ENCODE measurements at places on chromosomes 12 and 14. TPM values are rescaled to one million over a fixed set of nuclear protein-coding genes. Genes with fewer than 3 reads are reported as not detected.

Gene ASB2
- 1.8 TPM for total RNA-seq

Gene HCAR1
- not detected for total RNA-seq

Gene TMEM121
- 6.6 TPM for total RNA-seq

Gene PLEKHD1
- total RNA-seq, result 0.18 TPM

Gene ALDH1L2
- total RNA-seq, result 0.47 TPM

Gene SLC10A1
- not detected for total RNA-seq

Gene TAS2R14
- total RNA-seq, result 3.5 TPM

Gene NANOG
- total RNA-seq, result not detected

Gene E2F7
- not detected for total RNA-seq

Gene NINJ2
- total RNA-seq, result 1.4 TPM

Gene INSM2
- total RNA-seq, result not detected

Gene MMP17
- total RNA-seq, result 0.62 TPM

Gene NPC2
- 40.9 TPM for total RNA-seq

GRCh38 chr14:72433511-72433910, 460.4 kb downstream of the DPF3 start:
- DNase-seq, result no peak
- H3K27me3 ChIP-seq, result no peaks in the 10 kb centered on the region
- H3K27ac ChIP-seq, result no peak overlapping the region
- H3K4me3 ChIP-seq, result no peak overlapping the region
- peaks cover 2% of the 10 kb centered on the region for H3K4me1 ChIP-seq
- H3K36me3 ChIP-seq, result no peaks in the 10 kb centered on the region

DNA sequence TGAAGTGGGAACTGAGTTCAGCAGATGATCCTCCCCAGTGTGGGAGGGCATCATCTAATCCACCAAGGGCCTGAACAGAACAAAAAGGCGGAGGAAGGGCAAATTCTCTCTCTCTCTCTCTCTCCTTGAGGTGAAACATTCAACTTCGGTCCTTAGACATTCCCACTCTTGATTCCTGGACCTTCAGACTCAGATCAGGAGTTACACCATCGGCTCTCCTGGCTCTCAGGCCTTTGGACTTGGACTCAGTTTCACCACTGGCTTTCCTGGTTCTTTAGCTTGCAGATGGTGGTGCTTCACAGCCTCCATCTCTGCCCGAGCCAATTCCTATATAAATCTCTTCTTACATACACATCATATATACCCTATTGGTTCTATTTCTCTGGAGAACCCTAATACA, 73.2 kb downstream of the SPPL3 start:
- no peak for DNase-seq
- H3K36me3 ChIP-seq, result no peaks in the 10 kb centered on the region
- H3K4me1 ChIP-seq, result peaks cover 84% of the 10 kb centered on the region
- no peaks in the 10 kb centered on the region for H3K27me3 ChIP-seq
- no peak overlapping the region for H3K27ac ChIP-seq

DNA sequence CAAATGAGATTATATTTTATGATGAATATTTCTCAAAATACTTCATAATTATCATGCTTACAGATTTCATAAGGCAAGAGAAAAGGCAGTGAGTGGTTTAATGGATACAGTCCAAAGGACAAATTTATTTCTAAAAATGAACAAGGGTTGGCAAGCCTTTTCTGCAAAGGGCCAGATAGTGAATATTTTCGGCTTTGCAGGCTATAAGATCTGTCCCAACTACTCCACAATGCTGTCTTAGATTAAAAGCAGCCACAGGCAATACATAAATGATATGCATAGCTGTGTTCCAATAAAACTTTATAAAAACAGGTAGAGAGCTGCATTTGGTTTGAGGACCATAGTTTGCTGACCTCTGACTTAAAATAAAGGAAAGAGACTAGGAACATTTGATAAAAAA, 42.9 kb upstream of the STK38L start:
- H3K36me3 ChIP-seq, result peaks cover 12% of the 10 kb centered on the region
- no peaks in the 10 kb centered on the region for H3K4me1 ChIP-seq
- no peaks in the 10 kb centered on the region for H3K27me3 ChIP-seq
- H3K4me3 ChIP-seq, result no peak overlapping the region
- H3K27ac ChIP-seq, result no peak overlapping the region
- no peak for DNase-seq

- no peaks in the 10 kb centered on the region for H3K4me1 ChIP-seq
- no peak overlapping the region for H3K4me3 ChIP-seq
- no peak overlapping the region for H3K27ac ChIP-seq
- H3K36me3 ChIP-seq, result no peaks in the 10 kb centered on the region
- H3K27me3 ChIP-seq, result peaks cover 2% of the 10 kb centered on the region
Measured at GRCh38 chr14:78683206-78683605, 513.0 kb downstream of the NRXN3 start.

DNA sequence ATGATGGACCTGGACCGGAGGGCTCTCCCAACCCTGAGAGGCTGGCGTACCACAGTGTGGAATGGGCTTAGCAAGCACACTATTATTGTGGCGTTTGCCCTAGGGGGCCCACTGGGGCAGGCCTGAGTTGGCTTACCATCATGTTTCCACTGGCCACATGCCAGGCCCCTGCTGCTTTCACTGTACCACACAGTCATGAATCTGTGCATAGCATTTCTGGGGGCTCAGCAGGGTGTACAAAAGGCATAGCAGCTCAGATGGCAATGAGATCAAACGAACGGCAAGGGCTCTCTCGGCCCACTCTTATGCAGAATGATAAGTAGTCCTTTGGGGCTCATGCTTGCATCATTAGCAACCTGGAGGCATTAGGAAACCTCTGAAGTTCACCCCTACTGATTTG, 137.0 kb upstream of the HIF1A start:
- DNase-seq, result no peak
- H3K27ac ChIP-seq, result peak overlapping the region; percentile 83
- no peaks in the 10 kb centered on the region for H3K36me3 ChIP-seq
- H3K4me3 ChIP-seq, result no peak overlapping the region
- no peaks in the 10 kb centered on the region for H3K27me3 ChIP-seq

DNA sequence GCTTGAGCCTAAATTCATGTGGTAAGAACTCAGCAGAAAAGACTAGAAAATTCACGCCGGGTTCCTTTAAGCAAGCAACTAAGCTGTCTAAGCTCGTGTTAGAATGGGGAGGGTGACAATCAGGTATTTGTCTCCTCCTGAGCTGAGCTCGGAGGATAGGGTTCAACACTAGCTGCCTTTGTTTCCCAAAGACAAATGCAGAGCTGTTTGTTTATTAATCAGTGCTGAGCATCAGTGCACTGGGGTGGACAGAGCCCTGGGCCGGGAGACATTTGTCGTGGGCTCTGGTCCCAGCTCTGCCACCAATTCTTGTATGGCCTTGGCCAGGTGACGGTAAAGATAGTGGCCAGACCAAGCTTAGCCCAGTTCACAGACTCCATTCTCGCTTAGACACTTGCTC, 43.7 kb downstream of the DEGS2 start:
- DNase-seq, result no peak
- H3K4me3 ChIP-seq, result no peak overlapping the region
- peaks cover 54% of the 10 kb centered on the region for H3K4me1 ChIP-seq
- H3K27ac ChIP-seq, result peak overlapping the region; percentile 25

DNA sequence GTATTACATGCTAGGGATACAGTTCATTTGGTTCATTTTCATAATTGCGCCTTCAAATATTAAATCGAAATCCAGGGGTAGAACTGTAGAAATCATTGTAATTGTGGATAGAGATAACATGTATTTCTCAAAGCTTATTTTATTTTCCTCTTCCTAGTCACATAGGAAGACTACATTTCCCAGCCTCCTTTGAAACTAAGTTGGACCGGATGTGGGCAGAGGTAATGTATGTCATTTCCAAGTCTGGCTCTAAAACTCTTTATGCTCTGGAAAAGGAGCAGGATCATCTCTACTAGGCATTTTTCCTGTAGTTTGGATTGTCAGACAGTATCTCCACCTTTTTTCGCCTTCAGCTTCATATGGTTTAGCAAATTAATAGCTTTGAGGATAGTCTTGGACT, 70.1 kb upstream of the CRY1 start:
- no peak overlapping the region for H3K4me3 ChIP-seq
- no peak overlapping the region for H3K27ac ChIP-seq
- no peak for DNase-seq
- H3K36me3 ChIP-seq, result no peaks in the 10 kb centered on the region
- peaks cover 2% of the 10 kb centered on the region for H3K4me1 ChIP-seq
- H3K27me3 ChIP-seq, result peaks cover 14% of the 10 kb centered on the region

DNA sequence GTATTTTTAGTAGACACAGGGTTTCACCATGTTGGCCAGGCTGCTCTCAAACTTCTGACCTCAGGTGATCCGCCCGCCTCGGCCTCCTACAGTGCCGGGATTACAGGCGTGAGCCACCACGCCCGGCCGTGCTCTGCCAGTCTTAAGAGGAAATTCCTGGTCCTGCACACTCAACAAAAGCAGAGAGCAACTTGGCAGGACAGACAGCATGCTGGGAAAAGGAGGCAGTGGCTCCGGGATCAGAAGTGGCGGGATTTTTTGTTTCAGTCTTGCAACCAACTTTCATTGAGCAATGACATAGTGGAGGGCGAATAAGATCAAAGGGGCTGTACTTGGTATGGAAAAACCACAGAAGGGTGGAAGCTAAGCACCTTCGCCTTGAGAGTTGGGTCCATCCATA, 2.1 kb downstream of the CKAP4 start:
- peak overlapping the region; percentile 75 for H3K4me3 ChIP-seq
- H3K27ac ChIP-seq, result no peak overlapping the region

- H3K27ac ChIP-seq, result no peak overlapping the region
- H3K4me3 ChIP-seq, result no peak overlapping the region
- no peaks in the 10 kb centered on the region for H3K4me1 ChIP-seq
Measured at GRCh38 chr12:58387199-58387598, 445.8 kb downstream of the ATP23 start.

GRCh38 chr14:60867503-60868172, 113.2 kb downstream of the TRMT5 start:
- no peaks in the 10 kb centered on the region for H3K4me1 ChIP-seq
- H3K27me3 ChIP-seq, result no peaks in the 10 kb centered on the region
- no peaks in the 10 kb centered on the region for H3K36me3 ChIP-seq
- H3K4me3 ChIP-seq, result no peak overlapping the region
- no peak overlapping the region for H3K27ac ChIP-seq

DNA sequence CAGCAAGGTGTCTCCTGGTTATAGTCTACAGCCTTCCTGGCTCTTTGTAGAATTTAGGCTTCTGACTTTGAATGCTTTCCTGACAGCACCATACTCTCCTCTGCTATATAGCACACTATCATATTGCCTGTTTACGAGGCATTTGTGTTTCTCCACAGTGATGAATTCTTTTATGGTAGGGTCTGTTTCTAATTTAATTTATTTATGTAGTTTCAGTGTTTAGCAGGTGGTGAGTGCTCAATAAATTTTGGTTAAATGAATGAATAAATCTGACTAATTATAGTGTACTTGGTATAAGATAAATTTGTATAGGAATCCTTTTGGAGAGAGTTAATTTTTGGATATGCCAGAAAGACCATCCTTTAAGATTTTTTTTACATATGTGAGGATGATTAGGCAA, 115.3 kb downstream of the RAD51B start:
- H3K27ac ChIP-seq, result peak overlapping the region; percentile 23
- no peak overlapping the region for H3K4me3 ChIP-seq
- DNase-seq, result no peak
- peaks cover 7% of the 10 kb centered on the region for H3K4me1 ChIP-seq
- peaks cover 13% of the 10 kb centered on the region for H3K36me3 ChIP-seq

- H3K36me3 ChIP-seq, result no peaks in the 10 kb centered on the region
- H3K27ac ChIP-seq, result peak overlapping the region; percentile 89
- peaks cover 48% of the 10 kb centered on the region for H3K4me1 ChIP-seq
- no peaks in the 10 kb centered on the region for H3K27me3 ChIP-seq
- peak overlapping the region; percentile 33 for H3K4me3 ChIP-seq
- DNase-seq, result no peak
Measured at GRCh38 chr14:93956514-93957332, 19.6 kb downstream of the ASB2 start.

GRCh38 chr12:78210894-78211302, 380.2 kb downstream of the NAV3 start:
- H3K36me3 ChIP-seq, result no peaks in the 10 kb centered on the region
- H3K27ac ChIP-seq, result no peak overlapping the region
- no peak overlapping the region for H3K4me3 ChIP-seq
- no peaks in the 10 kb centered on the region for H3K4me1 ChIP-seq
- H3K27me3 ChIP-seq, result no peaks in the 10 kb centered on the region

DNA sequence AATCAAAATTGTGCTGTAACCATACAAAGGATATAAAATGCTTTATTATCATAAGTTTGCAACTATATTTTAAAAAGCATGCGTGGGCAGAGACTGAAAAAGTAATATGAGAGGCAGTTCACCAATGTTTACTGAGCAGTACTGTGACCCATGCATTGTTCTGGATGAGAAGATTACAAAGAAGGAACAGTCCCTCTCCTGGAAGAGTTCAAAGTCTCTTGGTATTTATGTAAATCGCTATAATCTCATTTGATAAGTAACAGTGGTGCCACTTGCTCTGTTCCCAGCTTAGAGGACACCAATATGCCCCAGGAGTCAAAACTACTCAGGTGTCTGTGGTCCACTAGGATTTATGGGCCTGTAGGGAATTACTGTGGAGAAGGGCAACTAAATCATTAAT, 2.1 kb upstream of the CMAS start:
- H3K36me3 ChIP-seq, result no peaks in the 10 kb centered on the region
- H3K27ac ChIP-seq, result no peak overlapping the region
- DNase-seq, result no peak
- H3K4me1 ChIP-seq, result peaks cover 23% of the 10 kb centered on the region
- no peaks in the 10 kb centered on the region for H3K27me3 ChIP-seq

- H3K4me3 ChIP-seq, result no peak overlapping the region
- H3K36me3 ChIP-seq, result no peaks in the 10 kb centered on the region
- no peaks in the 10 kb centered on the region for H3K4me1 ChIP-seq
- no peaks in the 10 kb centered on the region for H3K27me3 ChIP-seq
Measured at GRCh38 chr14:33934938-33935337, 15.9 kb downstream of the EGLN3 start.

DNA sequence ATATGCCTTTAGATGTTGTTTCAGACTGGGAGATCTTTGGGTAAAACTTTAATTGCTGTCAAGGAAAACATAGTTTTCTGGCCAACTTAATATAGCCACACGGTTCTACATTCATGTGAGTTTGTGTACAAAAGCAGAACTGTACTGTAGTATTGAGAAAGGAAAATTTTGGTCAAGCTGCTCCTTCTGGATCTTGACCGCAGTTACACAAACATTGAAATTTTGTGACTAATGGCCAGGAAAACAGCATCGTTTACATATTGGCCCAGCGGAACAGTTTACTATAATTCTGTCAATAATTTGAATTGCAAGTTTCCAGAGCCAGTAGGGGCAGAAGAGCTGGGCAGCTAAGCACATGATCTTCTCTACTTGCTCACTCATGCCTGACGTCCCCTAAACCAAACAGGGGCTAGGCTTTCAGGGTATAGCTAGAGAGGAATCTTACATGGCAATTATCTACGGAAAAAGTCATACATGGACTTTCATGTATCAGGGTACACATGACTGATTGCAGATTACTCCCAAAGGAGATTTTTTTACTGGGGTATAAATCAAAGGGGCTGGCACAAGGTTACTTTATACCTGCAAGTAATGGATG, 11.4 kb upstream of the ART4 start:
- no peaks in the 10 kb centered on the region for H3K27me3 ChIP-seq
- no peak overlapping the region for H3K4me3 ChIP-seq
- DNase-seq, result no peak
- H3K27ac ChIP-seq, result no peak overlapping the region

GRCh38 chr14:94132285-94132887, 3.0 kb upstream of the IFI27L2 start:
- peaks cover 20% of the 10 kb centered on the region for H3K4me1 ChIP-seq
- peak; percentile 48 for DNase-seq
- H3K27me3 ChIP-seq, result peaks cover 2% of the 10 kb centered on the region
- peaks cover 8% of the 10 kb centered on the region for H3K36me3 ChIP-seq
- no peak overlapping the region for H3K4me3 ChIP-seq

- peaks cover 10% of the 10 kb centered on the region for H3K4me1 ChIP-seq
- H3K4me3 ChIP-seq, result peak overlapping the region; percentile 78
- no peaks in the 10 kb centered on the region for H3K36me3 ChIP-seq
Measured at GRCh38 chr12:120640861-120641833, 721 bp downstream of the CABP1 start.

All from naive thymus-derived CD8-positive, alpha-beta T cell (primary cell).